ENCODE measurements at places on chromosomes 1 and 21.

GRCh38 chr1:227798078-227798802, 17.2 kb upstream of the PRSS38 start:
- no peak for DNase-seq

GRCh38 chr1:17197696-17198095, 7.2 kb upstream of the PADI1 start:
- peak; percentile 2 for DNase-seq

- no peak for DNase-seq
Observed at GRCh38 chr1:41015897-41016470, 5.5 kb downstream of the SLFNL1 start.

- no peak for DNase-seq
Observed at GRCh38 chr1:185701650-185702049, 32.5 kb upstream of the HMCN1 start.

DNA sequence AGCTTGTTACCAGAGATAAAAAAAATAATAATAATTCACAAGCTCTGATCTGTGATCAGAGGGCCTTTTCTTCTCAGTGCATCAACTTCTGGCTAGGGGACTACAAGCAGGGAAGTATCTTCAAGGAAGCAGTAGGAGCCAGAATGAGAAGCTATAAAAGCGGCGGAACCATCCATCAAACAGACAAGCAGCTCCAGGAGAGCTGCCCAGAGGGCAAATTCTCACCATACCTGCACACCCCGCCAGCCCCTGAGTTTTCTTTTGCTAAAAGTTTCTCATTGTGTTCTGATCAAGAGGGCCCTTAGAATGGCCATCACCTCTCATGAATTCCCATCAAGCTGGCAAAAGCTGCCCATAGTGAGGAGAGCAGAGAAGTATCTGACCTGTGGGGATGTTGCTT, 99.4 kb downstream of the SMYD2 start:
- no peak for DNase-seq

- no peak for DNase-seq
Observed at GRCh38 chr1:118437664-118438063, 252.6 kb upstream of the SPAG17 start.

DNA sequence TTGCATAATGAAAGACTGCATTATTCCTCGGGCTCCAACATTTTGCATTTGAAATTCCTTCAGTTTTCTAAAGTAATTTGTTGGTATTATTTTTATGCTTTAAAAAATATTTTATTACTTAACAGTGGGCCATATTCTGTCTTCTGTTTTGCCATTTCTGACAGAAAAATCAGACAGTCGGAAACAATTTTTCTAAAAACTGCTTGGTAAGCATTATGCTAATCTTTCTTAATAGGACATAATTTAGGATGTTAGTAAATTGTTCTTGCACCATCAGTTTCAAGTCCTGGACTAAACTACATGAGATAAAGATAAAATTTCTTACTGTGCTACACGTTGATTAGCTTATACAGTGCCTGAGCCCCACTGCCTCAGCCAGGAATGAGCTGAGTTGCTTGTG, 11.2 kb downstream of the RGL1 start:
- no peak for DNase-seq

GRCh38 chr1:151705753-151706463, 10.7 kb downstream of the CELF3 start:
- DNase-seq = no peak

- DNase-seq = no peak
Observed at GRCh38 chr1:244097523-244098405, 46.7 kb downstream of the ZBTB18 start.

GRCh38 chr1:11753555-11754208, 8.3 kb upstream of the C1orf167 start:
- DNase-seq = no peak

- no peak for DNase-seq
Observed at GRCh38 chr1:205537386-205538018, 33.0 kb downstream of the CDK18 start.

DNA sequence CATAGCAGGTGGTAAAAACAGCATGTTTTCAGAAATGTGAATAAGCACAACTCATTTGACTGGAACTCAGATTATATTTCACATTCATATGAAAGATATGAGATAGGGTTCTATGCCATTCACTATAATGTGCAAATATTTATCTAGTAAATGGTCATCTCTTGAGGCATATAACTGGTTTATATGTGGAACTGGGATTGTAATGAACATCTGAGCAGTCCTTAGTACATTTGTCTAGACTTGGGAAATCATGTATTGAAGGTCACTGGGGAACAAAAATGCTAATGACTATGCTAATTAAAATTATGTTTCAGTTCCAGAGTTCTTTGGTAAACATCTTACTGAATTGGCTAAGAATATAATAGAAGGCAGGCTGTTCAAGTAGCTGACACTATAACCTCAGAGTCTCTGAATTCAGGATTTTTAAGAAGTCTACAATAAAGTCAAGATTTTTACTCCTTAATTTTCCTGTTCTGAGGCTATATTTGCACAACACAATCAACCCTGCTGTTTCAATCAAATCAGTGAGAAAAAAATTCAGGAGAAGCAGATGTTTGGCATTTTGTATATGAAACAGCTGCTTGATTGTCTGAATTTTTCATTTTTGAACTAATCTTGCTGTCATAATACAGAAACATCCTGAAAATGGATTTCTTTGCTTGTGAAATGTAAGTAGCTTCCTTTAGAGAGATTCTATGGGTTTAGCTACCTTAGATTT, 244.8 kb upstream of the RGS18 start:
- no peak for DNase-seq

GRCh38 chr1:159282118-159282517, 20.0 kb upstream of the FCER1A start:
- DNase-seq = no peak

DNA sequence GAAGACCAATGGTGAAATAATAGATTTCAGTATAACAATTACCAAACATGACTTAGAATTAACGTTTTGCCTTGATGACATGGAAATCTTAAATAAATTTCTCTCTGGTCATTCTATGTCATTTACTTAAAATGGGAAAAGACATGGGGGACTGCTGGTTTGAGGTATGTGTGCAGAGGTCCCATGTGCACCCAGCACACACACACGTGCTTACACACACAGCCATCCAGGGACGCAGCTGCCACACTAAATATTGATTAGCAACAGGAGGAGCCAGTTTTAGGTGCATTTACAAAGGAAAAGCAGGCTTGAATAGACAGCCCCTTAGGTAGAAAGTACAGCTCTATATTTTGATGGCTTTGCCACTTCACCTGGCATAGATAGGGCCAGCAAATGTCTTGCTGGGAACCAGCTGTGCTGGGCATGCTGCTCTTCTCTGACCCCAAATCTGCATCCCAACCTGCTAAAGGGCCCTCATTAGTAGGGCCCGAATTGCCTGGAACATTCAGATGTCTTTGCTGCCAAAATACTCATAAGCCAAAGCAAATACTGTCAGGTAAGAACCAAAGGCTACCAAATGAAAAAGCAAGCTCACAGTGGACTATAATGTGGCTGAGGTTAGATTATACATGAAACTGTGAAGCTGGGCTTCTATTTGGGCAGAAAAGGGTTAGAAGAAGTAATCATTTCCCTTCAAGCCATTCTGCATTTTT, 399.9 kb downstream of the HHAT start:
- no peak for DNase-seq

DNA sequence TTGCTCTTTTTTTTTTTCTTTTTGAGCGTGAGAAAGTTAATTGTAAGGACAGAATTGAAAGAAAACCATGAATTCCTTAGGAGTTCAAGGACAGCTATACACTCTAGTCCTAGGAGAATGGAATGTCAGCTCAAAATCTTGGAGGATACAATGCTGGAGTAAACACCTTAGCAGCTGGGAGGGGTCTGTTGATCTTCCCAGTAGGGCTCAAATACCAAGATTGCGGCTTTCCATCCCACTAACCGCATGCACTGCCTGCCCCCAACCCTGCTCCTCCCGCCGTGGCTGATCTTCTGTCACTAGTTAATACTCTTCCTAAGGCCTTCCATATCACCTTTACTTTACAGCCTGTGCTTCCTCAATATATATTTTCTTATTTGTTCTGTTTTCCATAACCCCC, 2.6 kb upstream of the PDC start:
- no peak for DNase-seq

DNA sequence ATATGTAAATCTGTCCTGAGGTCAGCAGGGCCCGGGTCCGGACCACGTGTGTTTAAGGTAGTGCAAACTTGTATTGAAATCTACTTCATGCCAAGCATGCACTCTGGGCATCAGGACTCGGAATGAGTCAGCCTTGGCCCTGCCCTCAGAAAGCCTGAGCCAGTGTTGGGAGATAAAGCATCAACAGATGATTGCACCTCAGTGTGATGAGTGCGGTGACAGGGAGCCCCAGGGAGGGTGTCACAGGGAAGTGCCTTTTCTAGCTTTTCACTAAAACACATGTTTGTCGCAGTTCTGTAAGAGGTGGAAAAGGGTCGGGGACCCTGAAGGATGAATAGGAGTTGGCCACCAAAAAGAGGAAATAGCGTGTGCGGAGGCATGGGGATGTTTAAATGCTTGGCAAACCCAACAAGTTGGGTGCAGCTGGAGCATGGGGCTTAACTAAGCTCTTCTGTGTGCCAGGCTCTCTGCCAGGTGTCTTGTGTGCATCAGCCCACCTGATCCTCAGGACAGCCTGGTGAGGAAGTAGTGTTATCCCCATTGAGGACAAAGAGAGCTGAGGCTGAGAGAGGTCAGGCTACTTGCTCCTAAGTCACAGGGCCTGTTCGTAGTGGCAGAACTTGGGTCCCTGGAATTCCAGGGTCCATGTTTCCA, 48.2 kb upstream of the EPB41 start:
- DNase-seq = no peak

- no peak for DNase-seq
Observed at GRCh38 chr1:54011316-54012007, 6.5 kb downstream of the LDLRAD1 start.

DNA sequence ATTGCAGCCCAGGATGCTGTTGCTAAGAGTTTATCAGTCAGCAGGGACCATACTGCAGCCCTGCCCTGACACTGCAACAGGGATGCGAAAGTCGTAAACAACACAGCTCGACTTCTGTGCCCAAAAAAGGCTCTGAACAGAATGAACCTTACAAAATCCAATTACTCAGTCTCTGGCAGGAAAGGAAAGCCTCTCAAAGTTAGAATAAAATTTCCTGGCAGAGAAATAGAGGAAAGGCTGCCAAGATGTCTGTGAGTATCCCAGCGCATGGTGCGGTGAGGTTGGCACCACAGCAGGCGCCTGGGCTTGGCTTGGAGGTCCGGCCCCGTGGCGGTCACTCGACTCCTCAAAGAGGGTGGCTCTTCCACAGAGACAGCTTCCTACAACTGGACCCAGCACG, 185.8 kb downstream of the PCP4 start:
- DNase-seq = no peak

DNA sequence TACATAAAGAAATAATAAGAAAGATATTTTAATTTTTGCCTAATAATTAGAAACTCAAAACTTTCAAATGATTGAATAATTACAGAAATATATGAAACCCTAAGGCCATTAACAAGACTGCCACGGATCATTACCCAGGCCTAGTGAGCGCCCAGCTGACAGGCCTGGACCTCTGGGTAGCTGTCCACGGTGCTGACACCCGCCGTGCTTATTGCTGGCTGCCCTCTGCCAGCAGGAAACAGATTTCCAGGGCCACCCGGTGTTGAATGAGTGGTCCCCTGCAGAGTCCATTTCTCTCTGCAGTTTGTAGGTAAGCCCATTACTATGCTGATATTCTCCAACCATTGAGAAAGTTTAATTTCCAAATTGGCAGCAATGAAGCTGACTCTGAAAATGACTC, 254.4 kb upstream of the GJB5 start:
- DNase-seq = peak; percentile 42

GRCh38 chr1:111789142-111789541, 33.4 kb downstream of the DDX20 start:
- DNase-seq = no peak

DNA sequence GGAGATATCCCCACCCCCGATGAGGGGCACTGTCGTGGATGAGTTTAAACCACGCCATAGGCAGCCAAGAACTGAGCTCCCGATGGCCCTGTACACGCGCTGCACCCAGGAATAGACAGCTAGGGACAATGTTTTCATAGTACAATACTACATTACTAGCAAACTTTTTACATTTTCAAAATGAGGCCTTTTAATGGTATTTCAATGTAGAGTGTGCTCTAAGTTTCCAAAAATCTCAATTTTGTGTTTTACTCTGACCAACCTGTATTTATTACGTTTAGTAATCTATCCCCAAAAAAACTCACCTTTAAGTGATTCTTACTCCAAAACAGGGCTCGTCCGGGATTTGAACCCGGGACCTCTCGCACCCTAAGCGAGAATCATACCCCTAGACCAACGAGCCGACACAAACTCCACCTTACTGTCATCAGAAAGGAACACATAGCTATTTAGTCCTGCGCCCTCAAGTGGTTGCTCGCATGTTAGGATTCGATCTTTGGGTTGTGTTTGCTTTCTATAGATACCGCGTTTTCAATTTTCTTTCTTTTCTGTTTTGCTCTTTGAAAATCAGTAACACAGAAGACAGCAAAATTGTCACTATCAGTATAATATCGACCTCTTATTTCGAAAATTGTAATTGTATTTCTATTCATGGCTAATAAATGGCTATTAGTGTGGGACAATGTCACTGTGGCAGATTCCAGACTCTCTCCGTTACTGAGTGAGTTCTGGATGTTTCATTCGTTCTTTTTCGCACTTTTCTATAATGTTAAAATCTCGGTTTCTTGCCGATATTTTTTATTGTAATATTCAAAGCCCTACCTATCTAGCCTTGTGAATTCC, 6.4 kb upstream of the MPZL1 start:
- peak; percentile 95 for DNase-seq

- no peak for DNase-seq
Observed at GRCh38 chr1:200919386-200919785, 24.7 kb downstream of the INAVA start.

GRCh38 chr1:21294266-21294989, 4.2 kb upstream of the ECE1 start:
- DNase-seq = peak; percentile 97

DNA sequence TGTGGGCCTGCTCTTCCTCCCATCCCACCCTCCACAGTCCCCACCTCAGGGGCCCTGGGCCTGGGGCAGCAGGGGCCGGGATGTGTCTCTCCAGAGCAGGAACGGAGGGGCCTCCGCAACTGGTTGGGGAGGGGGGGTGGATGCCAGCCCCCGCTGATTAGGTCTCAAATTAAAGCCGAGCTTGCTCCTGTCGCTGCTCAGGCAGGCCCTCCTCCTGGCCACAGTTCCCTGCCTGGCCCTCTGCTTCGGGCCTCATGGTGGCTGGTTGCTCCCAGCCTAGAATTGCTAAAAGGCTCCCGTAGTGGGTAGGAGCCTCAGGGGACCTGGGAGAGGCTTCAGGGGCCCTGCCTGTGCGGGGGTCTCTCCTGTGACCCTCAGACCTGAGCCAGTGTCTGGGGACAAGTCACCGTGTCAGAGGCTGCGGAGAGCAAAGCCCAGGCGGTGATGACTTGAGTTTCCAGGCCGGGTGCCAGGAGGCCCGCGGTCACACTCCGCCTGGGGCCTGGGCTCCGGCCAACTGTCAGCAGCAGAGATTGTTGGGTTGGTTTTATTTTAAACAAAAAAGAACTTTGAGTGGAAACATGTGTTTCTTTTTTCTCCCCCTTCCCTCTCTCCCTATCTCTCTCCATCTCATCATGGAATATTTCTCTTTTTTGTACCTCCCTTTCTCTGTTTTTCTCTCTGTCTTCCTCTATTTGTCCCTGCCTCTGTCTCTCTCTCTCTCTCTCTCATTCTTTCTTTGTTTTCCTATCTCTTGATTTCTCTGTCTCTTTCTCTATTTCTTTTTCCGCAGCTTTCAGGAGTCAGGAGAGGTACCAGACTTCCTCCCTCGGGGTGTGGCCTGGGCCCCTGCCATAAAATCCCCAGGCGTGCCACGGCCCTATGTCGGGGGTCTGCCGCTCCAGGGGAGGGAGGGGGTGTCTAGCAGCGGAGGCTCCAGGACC, 20.0 kb upstream of the EPHA2 start:
- DNase-seq = no peak
